ENCODE measurements at places on chromosomes 13 and 19. TPM values are rescaled to one million over a fixed set of nuclear protein-coding genes. Genes with fewer than 3 reads are reported as not detected.

GJB6 gene
- 4.0 TPM for total RNA-seq

KIR2DL3 gene
- not detected for total RNA-seq

ZNF675 gene
- 22.9 TPM for total RNA-seq

LILRB5 gene
- 0.12 TPM for total RNA-seq

ZNF284 gene
- total RNA-seq, result 3.3 TPM

FFAR1 gene
- 1.4 TPM for total RNA-seq

CEACAM4 gene
- total RNA-seq, result not detected

DNA sequence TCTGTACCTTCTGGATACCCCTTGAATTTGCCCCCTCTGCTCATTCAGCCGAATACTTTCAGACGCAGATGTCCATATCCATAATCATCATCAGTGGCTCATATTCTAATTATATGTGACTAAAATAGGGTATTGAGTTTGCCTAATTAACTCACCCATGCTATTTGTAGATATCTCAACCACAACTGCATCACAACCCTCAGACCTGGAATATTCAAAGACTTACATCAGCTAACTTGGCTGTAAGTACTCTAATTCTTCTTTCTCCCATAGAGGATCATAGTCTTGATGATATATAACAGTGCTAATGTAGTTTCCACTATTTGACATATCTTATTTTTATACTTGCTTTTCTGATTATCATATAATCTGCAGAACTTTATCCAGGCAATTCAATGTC, 35.8 kb downstream of the RXFP2 start:
- H3K27me3 ChIP-seq, result no peaks in the 10 kb centered on the region
- no peaks in the 10 kb centered on the region for H3K36me3 ChIP-seq
- no peak overlapping the region for H3K4me3 ChIP-seq
- DNase-seq, result no peak

DNA sequence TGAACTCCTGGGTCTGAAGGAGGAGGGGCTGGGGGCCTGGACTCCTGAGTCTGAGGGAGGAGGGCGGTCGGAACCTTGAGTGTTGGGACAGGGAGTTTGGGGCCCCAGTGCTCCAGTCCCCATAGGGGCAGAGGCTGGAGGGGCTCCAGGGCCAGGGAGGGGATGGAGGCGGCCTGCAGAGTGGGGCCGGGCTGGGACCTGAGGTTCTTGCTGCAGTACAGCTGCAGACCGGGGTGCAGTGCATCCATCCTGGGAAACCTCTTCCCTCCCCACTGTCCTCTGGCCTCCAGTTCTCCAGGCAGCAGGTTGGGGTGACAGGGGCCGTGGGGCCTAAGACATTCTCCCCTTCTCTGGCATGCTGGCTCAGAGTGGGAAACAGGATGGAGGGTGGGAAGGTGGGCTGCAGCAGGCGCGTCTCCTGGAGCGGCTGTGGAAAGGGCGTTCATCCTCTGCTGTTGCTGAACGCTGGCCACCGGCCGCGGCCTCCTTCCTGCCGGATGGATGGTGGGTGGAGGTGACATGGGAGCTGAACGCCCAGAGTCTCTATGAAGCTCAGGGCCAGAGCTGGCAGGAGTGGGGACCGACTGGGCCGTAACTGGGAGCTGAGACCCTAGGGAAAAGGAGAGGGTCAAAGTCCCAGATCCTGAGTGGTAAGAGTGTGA, 1.6 kb downstream of the BRSK1 start:
- H3K27ac ChIP-seq, result peak overlapping the region; percentile 63
- H3K4me1 ChIP-seq, result peaks cover 22% of the 10 kb centered on the region
- no peaks in the 10 kb centered on the region for H3K36me3 ChIP-seq
- peaks cover 7% of the 10 kb centered on the region for H3K27me3 ChIP-seq
- H3K4me3 ChIP-seq, result peak overlapping the region; percentile 54

- H3K27ac ChIP-seq, result no peak within 1 kb of the TSS
- H3K4me3 ChIP-seq, result peak within 1 kb of the TSS; percentile 81
- peaks cover 23% of the 10 kb centered on the region for H3K4me1 ChIP-seq
- no peaks in the 10 kb centered on the region for H3K36me3 ChIP-seq
- H3K27me3 ChIP-seq, result no peaks in the 10 kb centered on the region
- DNase-seq, result peak; percentile 85
Observed at GRCh38 chr19:1512671-1513498, at the start of gene ADAMTSL5. TSS of gene ADAMTSL5 (minus strand) at chr19:1513019. CDS start at chr19:1510943, 2,076 bp downstream.

- DNase-seq, result no peak
- no peaks in the 10 kb centered on the region for H3K4me1 ChIP-seq
- no peak overlapping the region for H3K4me3 ChIP-seq
- peaks cover 3% of the 10 kb centered on the region for H3K36me3 ChIP-seq
- no peak overlapping the region for H3K27ac ChIP-seq
Observed at GRCh38 chr13:35747594-35747993, 271.1 kb upstream of the MAB21L1 start.

DNA sequence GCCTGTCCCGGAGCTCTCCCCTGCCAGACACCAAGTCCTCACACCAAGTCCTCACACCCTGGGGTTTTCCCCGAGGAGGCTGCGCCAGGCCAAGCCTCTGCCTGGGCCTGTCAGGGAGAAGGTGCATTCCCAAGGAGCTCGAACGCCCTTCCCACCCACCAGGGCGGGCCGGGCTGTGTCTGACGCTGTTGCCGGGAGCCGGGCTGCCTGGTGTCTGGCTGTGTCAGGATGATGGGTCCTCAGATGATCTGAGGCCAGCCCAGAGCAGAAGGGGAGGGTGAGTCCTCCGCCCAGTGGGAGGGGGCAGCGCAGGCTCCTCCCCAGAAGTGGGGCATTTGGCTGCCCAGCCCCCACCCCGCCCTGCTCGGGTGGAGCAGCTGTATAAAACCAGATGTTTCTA, 2.3 kb upstream of the HAS1 start:
- no peak overlapping the region for H3K27ac ChIP-seq
- no peaks in the 10 kb centered on the region for H3K4me1 ChIP-seq
- DNase-seq, result no peak
- peaks cover 49% of the 10 kb centered on the region for H3K27me3 ChIP-seq
- H3K36me3 ChIP-seq, result peaks cover 3% of the 10 kb centered on the region

GRCh38 chr19:54233941-54234340, 8.6 kb downstream of the LILRA6 start:
- no peaks in the 10 kb centered on the region for H3K36me3 ChIP-seq
- H3K27me3 ChIP-seq, result peaks cover 74% of the 10 kb centered on the region
- DNase-seq, result no peak
- H3K4me1 ChIP-seq, result peaks cover 7% of the 10 kb centered on the region
- H3K4me3 ChIP-seq, result no peak overlapping the region

DNA sequence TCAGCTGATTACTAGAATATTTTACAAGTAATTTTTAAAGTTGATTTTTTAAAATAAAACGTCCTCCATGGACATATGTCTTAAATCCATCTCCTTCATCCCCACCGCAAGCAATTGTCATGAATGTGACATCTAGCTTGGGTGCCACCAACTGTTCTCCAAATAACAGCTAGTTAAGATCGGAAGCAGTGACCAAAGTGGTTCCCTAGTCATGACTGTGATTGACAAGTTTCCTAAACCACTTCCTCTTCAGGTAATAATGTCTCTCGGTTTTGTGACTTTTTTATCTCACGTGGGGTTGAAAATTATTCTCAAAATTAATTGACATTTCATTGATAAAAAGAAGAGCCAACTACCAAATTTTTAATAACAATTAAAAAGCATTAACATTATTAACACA, 135.3 kb upstream of the MIR17HG start:
- no peaks in the 10 kb centered on the region for H3K4me1 ChIP-seq
- H3K27ac ChIP-seq, result no peak overlapping the region
- no peak for DNase-seq

DNA sequence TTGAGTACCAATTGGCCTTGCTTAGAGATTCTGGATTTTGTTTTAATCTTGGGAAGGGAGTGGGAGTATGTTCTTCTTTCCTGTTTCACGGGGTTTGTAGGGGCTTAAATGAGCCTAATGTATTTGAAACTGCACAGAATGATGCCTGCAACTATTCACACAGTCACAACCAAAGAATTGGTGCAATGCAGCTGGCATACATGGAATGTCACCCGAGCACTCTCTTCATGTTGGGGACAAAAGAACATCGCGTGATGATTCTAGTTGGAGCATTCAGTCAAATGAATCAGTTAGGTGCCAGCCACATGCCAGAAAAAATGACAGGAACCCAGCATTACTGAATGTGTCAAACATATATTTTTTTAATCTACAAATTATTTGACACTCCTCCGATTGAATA, 22.1 kb downstream of the STARD13 start:
- no peak overlapping the region for H3K27ac ChIP-seq
- no peaks in the 10 kb centered on the region for H3K36me3 ChIP-seq
- DNase-seq, result no peak
- no peaks in the 10 kb centered on the region for H3K27me3 ChIP-seq

- peak overlapping the region; percentile 91 for H3K4me3 ChIP-seq
- DNase-seq, result peak; percentile 72
- peaks cover 16% of the 10 kb centered on the region for H3K4me1 ChIP-seq
- H3K36me3 ChIP-seq, result peaks cover 22% of the 10 kb centered on the region
- peak overlapping the region; percentile 66 for H3K27ac ChIP-seq
Observed at GRCh38 chr19:1251330-1252220, 3.2 kb downstream of the MIDN start.

GRCh38 chr13:111183087-111183645, 68.1 kb downstream of the ARHGEF7 start:
- no peak for DNase-seq
- peaks cover 95% of the 10 kb centered on the region for H3K4me1 ChIP-seq
- no peaks in the 10 kb centered on the region for H3K27me3 ChIP-seq
- H3K27ac ChIP-seq, result no peak overlapping the region

GRCh38 chr19:31718032-31718431, 368.8 kb upstream of the TSHZ3 start:
- H3K36me3 ChIP-seq, result no peaks in the 10 kb centered on the region
- H3K4me3 ChIP-seq, result no peak overlapping the region
- DNase-seq, result no peak
- H3K27me3 ChIP-seq, result no peaks in the 10 kb centered on the region

DNA sequence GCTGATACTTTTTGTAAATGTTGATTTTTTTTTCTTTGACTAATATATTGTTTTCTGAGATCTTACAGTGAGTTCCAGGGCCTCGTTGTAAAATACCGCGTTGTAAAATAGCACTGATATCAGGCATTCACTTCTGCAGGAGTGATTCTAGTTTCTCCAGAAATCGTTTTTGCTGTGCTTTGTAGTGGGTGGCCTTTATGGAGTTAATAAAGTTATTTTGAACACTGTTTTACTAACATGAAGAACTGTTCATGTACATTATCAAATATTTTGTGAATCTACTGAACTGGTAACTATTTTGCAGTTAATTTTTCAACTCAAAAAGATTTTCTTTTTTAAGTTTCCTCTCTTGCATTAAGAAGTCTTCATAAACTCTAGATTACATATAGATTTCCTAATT, 985 bp upstream of the ZNF266 start:
- peaks cover 39% of the 10 kb centered on the region for H3K4me1 ChIP-seq
- no peak for DNase-seq
- peak overlapping the region; percentile 99 for H3K4me3 ChIP-seq
- peaks cover 34% of the 10 kb centered on the region for H3K36me3 ChIP-seq
- peak overlapping the region; percentile 100 for H3K27ac ChIP-seq

GRCh38 chr19:6260912-6261650, 18.7 kb downstream of the MLLT1 start:
- H3K27ac ChIP-seq, result no peak overlapping the region
- DNase-seq, result peak; percentile 40
- no peaks in the 10 kb centered on the region for H3K27me3 ChIP-seq
- H3K4me3 ChIP-seq, result no peak overlapping the region
- peaks cover 11% of the 10 kb centered on the region for H3K4me1 ChIP-seq
